ENCODE measurements at places on chromosomes 2 and 18.

GRCh38 chr2:182228741-182229140 lies 198.1 kb downstream of the PDE1A start:
- DNase-seq, result no peak

DNA sequence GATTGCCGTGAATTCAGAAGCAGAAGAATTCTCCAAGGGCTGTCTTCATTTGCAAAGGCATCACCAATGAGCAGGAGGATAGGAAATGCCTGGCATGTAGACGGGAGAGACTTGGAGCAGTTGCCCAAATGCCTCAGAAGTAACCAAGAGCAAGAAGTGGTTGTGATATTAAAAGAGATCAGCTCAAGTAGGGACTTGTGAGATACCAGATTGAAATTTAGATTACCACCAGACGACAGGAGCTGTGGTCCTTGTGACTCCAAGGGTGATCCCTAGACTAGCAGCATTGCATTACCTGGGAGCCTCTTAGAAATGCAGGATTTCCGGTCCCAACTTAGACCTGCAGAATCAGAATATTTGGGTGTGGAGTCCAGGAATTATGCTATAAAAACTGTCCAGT lies 228.6 kb upstream of the EPAS1 start:
- no peak for DNase-seq

- no peak for DNase-seq
These were observed 310.7 kb upstream of the MYT1L start for GRCh38 chr2:2641541-2642410.

GRCh38 chr2:24490690-24491541 lies at the start of gene NCOA1:
NCOA1 (plus strand) TSS chr2:24491254; CDS start chr2:24658678, 167,424 bp downstream.
- DNase-seq, result peak; percentile 91

DNA sequence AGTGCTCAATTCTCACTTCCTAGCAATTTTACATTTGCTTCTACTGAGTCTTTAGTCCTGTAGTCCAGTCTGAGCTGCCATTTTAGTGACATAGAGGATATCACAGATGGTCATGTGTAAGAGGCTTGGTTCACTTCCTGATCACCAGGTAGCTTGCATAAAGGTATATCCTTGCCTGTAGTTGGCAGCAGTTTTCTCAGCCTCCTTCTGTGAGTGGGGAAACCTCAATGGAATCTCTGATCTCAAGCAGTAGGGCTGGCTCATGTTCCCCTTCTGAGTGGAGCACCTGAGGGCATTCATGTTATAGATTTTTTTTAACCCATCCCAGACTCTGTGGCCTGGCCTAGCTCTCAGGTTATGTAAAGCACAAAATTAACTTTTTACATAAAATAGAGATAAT lies 278.4 kb downstream of the RDH14 start:
- DNase-seq, result no peak

DNA sequence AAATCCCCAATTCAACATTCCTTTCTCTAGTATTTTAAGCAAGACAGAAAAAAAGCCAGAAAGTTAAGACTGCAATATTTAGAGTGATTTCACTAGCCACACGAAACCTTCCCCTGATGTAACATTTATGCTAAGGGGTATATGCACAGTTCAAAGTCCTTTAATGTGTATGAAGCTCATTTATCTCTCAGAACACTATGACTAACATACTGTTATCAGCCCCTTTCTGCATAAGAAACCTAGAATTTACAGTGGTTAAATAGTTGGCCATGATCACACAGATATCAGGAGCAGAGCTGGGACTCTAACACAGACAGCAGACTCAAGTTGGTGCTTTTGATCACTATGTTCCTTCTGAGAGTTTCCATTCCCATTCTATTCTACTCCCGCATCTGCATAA lies 185.5 kb downstream of the CDH2 start:
- no peak for DNase-seq

GRCh38 chr2:33090553-33091134 lies 143.9 kb downstream of the LTBP1 start:
- no peak for DNase-seq

DNA sequence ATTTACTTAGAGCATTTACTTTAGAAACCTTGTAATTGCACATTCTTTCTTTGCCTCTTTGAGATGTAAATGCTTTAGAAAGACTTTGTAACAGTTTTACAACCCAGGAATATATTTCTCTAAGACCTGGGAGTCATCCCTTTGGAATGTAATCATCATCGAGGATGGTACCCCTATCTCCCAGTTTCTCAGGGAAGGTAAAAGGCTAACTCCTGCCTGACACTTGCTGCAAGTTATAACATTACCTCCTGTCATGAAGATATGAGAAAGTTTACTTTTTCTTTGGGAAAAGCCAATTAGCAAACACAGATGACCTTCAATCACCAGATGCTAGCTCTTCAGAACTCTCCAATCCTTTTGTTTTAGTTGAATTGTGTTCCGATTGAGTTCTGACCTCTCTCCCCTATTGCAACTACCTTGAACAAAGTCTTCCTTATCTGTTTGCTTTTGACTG lies 420.3 kb upstream of the FSIP2 start:
- no peak for DNase-seq

DNA sequence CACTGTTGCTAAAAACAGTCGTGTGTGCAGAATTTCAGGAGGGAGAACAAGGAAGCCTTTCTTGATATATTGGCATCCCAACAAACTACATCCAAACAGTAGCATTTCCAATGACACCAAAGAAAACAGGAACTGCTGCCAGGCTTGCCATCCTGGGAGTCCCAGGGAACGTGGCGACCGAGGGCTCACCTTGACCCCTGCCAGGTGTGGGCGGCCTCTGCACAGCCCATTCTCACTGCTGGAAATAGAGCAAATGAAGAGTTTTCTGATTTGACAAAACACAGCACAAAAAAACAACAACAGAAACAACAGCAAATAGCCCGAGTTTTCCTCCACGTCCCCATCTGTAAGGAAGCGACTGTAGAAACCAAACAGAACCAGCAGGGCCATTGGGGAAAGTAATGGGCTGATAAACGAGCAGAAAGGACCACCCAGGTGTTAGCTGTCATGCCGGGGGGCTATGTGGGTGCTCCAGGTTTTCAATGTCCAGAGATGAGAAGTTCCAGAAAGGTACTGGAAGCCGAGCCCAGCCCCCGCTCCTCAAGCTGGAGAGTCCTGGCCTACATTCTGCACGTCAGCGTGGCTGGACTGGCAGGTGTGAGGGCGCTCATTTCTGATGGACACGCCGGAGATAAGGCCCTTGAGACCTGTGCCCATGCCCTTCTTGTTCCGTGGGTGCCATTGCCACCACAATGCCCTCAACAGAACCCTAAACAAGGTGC lies 80.8 kb downstream of the TWIST2 start:
- no peak for DNase-seq

- no peak for DNase-seq
These were observed 124.4 kb downstream of the GRB14 start for GRCh38 chr2:164496881-164497280.

DNA sequence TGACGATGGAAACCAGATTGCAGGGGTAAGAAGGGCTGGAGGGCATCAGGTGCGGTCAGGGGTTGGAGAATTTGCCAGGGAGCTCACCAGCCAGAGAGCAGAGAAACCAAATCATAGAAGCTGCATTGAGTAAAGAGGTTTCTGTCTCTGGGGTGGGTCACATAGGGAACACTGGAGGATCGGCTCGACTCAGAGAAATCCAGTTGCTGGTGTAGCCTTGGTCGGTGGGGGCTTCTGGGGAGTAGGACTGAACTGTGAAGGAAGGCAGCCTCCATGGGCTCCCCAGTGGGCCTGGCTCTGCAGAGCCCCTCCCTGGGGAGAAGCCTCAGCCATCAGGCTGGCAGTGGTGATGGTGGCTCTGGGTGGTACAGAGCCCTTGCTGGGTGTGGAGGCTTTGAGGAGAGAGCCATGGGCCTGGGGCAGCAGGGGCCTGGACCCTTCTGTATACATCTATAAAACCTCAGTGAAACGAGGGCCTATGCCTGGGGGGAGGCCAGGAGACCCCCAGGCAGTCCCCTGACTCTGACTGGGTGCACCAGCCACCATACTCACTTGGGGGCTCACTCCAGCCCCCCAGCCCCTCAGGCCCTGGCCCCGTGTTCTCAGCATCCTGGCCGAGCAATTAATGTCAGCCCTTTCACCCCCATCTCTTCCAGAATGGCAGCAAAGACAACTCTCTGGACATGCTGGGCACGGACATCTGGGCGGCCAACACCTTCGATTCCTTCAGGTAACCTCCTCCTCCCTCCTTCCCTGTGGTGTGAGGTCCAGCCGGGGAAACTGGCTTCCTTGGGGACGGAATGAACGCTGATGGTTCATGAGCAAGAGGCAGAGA lies 124.5 kb downstream of the CTIF start:
- no peak for DNase-seq

DNA sequence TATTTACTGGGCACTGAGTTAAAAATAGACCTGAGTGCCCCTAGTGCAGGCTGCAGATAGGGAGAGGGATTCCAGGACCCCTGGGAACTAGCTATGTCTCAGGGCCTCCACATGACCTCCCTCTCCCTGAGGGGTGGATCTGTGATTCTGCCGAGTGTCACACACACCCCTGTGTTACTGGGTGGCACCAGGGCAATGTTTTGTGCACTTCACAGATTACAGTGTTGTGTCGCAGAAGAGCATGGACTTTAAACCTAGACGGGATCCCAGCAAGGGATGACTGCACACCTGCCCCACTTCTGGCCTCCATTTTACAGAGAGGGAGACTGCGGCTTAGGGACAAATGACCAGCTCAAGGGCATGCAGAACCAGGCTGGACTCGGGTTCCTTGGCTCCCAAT lies 65.6 kb downstream of the ZFP36L2 start:
- no peak for DNase-seq

DNA sequence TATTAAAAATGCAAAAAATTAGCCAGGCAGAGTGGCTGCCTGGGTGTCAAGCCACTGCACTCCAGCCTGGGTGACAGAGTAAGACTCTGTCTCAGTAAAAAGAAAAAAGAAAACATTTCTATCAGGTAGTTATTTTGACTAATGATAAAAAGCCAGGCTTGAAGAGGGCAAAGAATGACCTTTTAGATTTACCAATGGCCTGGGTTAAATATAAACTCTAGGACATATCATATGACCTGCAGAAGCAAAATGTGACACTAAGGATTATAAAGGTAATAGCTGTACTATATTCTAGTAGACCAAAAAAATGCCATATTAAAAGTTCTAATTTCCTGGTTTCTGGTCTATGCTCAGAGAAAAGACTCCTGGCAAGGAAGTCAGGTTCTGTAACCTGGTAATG lies 16.1 kb upstream of the STAMBP start:
- DNase-seq, result no peak

DNA sequence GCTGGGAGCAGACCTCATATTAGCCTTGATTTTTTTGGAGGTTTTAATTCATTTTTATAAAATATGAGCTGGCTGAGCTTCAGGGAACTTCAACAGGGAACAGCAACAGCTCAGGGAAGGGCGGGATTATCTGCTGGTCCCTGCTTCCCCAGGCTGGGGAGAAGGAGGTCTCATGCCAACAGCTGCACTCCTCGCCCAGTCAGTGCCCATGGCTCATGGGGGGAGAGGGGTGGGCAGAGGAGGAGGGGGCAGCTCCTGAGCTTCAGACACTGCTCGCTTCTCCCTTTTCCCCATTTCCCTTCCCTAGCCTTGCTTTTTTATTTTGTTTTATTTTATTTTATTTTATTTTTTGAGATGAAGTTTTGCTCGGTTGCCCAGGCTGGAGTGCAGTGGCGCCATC lies 442 bp upstream of the OTOF start:
- DNase-seq, result no peak

- DNase-seq, result no peak
These were observed 312.9 kb upstream of the REV1 start for GRCh38 chr2:99802734-99803133.

DNA sequence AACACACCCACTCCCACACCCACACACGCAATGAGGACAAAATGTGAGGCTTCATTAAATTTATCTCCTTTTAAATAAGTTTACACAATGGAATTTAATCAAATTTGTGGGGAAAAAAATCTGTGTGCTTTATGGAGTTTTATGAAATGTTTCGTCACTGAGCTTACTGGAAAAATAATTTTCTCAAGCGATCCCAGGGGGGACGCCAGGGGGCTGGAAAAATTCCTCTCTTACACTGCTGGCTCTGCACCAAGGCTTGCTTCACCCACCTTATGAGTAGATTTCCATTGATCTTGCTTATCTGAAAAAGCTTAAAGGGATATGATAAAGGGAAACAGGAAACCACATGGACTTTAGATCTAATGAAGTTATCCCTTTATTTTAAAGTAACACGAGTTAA lies 95.5 kb downstream of the CABYR start:
- DNase-seq, result no peak

- DNase-seq, result no peak
These were observed 109.4 kb downstream of the AOX1 start for GRCh38 chr2:200695191-200695590.

- no peak for DNase-seq
These were observed 441.2 kb upstream of the ZNF804A start for GRCh38 chr2:184157141-184157540.

DNA sequence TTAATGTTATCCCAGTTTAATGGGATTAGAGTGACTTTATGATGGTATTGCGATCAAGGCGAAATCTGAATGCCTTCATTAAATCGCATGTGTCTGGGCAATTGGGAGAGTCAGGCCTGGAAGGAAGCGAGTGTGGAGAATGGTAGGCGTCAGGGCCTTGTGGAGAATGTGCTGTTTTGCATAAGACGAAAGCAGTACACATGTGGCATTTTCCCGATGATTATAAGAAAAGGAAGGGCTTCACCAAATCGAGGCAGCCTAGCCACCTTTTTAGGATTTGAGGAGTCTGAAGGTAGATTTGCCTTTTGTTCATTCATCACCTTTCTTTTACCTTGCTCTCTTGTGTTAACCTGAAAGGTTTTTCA lies 1.0 kb downstream of the ZNF532 start:
- DNase-seq, result no peak

GRCh38 chr2:120161190-120161589 lies 62.0 kb downstream of the TMEM185B start:
- no peak for DNase-seq

DNA sequence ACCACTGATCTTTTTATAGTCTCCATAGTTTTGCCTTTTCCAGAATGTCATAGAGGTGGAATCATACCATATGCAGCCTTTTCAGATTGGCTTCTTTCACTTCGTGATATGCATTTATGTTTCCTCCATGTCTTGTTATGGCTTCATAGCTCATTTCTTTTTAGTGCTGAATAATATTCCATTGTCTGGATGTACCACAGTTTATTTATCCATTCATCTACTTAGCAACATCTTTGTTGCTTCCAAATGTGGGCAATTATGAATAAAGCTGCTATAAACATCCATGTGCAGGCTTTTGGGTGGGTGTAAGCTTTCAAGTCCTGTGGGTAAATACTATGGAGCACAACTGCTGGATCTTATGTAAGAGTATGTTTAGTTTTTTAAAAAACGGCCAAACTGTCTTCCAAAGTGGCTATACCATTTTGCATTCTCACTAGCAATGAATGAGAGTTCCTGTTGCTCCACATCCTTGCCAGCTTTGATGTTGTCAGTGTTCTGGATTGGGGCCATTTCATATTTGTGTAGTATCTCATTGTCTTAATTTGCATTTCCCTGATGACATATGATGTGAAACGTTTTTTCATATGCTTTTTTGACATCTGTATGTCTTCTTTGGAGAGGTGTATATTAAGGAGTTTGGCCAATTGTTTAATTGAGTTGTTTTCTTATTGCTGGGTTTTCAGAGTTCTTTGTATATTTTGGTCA lies 20.6 kb downstream of the STPG4 start:
- DNase-seq, result no peak
